ENCODE measurements at places on chromosomes 12 and 14.

DNA sequence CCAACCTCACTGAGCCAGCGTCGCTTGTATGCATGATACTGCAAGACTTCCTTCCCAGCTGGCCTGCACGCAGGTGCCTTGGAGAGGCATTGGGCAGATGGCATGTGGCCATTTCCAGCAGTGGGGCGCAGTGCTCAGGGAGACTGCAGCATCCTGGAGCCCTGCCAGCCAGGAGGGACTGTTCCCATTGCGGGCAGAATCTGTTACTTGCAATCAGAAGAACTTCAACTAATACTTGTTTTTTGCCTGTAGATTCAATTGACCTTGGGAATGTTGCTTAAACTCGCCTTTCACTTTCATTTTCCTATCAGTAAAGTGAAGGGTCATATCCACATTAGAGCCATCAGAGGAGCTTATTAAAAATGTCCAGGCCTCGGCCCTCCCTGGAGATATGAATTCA is 29.8 kb downstream of the ANKRD9 start:
- DNase-seq: no peak

- peak; percentile 43 for DNase-seq
Observed at GRCh38 chr14:91114079-91115065, 499 bp downstream of the DGLUCY start.

DNA sequence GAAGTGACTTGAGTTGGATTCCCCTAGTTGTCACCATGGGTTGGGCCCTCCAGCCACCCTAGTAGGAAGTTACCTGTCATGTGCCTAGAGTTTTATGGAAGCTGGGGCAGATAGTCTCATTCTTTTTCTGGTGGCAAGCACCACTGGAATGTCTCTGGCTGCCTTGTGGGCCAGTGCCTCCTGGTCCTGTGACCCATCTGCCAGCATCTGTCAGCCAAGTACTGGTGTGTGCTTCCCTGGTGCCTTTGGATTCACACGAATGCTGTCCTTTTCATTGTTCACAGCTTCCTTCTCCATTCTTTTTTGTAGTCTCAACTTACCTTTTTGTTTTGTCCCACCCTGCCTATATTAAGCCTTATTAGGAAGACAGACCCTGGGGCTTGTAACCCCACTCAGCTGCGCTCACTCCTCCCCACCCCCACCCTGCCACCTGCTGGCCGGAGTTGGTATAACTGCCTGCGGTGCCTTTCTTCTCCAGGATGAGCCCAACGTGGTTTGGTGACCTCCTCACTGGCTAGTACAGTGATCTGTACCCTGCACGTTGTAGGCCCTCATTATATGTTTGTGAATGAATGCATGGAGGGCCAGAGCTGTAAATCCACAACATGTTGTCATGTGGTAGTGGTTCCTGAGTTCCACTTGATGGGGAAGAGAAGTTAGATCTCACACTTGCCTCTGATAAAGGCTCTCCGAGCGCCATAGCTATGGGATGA is 125.7 kb downstream of the TSPAN9 start:
- peak; percentile 34 for DNase-seq

DNA sequence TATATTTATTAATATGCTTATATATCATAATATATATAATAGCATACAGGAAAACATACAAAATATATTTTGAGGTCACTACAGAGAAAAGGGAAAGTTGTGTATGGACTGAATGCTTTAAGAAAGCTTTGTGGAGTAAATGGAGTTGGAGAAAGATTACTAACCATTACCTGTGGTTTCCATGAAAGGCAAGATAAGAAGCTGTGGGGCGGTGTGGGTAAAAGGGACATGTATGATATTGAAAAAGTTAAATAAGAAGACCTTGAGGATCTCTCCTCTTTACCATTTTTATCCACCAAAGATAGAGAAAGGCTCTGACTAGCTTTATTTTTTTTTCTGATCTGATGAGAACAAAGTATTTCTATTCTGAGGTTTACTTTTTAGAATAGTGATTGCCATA is 404.4 kb downstream of the TRHDE start:
- DNase-seq: no peak

DNA sequence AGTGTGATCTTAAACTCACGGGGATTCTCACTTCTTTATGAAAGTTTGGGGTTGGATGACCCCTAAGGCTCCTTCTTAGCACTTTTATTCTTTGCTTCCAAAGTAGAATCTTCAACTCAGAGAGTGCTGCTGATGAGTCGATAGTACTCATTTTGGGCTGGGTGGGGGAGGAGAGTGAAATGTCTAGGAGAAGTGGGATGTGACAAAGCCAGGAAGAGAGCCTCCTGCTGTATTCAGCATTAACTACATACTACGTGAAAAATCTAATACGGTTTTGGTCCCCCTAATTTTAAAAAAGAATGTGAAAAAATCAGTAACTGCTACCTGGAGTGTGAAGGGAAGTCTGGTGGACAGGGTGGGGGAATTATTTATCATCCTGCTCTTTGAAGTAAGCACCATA is 148.3 kb downstream of the SAMD4A start:
- DNase-seq: peak; percentile 53

DNA sequence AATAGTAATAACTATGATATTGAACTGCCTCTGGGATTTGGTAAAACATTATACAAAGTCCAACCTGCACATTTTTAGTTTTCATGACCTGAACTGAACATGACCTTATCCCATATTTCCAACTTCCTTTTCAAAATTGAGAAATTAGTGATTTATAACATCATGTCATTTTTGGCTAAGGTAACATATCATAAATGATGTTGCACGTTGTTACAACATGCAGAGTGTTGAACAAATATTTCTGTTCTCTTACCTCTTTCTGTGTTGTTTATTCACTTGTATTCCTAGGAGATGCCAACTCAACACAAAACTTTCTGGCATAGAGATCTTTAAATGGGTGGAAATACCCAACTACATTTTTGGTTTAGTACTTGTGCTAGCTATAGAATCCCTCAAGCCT is 496.0 kb downstream of the SLC6A15 start:
- no peak for DNase-seq

- peak; percentile 77 for DNase-seq
Observed at GRCh38 chr14:95519699-95520098, 3.2 kb upstream of the SYNE3 start.

DNA sequence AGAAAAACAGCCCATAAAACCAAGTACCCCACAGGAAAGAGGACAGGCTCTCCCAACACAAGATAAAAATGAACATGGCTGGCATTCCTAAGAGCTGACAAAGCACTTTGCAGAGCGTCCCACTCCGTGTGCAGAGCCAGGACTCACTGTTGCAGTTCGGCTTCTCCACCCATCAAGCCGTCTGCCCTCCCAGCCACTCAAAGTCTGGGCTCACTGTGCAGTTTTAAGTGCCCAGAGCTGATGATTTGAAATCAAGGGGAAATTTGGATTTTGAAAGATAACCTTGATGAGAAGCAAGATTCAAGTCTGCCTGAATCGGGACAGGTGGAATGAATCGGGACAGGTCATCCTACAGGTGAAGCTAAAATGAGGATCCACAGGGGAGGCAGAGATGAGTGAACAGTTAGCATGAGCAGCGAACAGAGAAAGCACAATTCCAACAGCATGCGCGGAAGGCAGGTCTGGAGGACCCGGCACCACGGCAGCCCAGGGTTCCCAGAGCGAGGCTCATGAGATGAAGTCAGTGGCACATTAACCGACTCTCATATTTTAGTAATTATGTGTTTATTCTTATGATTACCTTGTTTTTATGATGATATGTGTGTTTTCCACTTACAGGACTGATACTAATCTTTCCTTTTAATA is 39.8 kb upstream of the GPR68 start:
- DNase-seq: peak; percentile 71

- no peak for DNase-seq
Observed at GRCh38 chr12:130141901-130142683, 20.2 kb upstream of the FZD10 start.

GRCh38 chr14:92641306-92641705 is 107.1 kb downstream of the LGMN start:
- DNase-seq: no peak

DNA sequence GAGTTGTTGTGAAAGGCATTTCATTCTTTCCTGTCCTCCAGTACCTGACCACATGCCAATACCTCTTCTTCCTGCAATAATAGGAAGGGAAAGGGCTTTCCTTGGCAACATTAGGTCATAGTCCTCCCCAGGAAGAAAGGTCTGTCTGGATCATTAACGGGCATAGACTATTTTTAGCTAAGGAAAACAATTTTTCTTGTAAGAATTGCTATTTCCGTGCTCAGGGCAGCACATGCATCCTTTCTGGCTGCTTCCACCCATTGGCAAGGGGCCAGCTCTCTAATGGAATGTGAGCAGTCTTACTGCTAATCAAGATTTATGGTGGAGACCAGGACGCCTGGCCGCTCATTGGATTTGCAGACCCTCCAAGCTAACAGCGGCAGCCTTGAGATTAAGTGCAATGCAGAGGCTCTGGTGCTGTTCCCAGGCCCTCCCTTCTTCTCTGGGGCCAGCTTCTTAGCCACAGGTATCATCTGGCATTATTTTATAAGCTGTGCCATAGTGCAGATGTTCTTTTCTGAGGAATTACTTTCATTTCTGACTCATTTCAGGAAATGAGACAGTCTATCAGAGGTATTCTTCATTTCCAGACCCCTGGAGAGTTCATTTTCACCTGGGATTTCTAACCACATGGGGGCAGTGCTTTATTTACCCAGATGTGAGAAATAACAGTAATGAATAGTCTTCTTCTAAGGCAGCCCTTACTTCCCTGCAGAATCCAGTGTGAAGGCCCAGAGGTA is 52.9 kb downstream of the ANO6 start:
- DNase-seq: peak; percentile 82

DNA sequence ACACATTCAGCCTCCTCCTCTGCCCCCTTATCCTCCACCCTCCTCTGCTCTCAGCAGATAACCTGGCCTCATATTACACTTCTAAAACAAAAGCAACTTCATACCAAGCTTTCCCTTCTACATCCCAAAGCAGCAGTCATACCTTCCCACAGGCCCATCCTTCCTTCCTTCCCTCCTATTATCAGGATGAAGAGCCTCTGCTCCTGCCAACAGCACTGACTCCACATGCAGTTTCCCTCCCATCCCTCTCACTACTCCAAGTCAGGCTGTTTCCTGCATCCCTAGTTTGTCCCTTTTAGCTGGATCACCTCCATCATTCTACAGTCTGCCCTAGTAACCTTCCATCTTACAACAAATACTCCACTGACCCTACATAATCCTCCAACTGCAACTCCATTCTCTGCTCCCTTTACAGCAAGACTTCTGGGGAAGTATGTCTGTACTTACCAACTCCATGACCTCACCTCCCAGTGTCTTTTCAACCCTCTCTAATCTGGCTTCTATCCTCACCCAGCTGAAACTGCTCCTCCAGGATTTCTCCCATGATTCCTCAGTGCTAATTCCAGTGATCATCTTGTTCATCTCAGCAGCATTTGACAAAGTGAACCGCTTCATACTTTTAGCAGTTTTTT is 4.9 kb upstream of the YEATS4 start:
- DNase-seq: no peak

- DNase-seq: peak; percentile 50
Observed at GRCh38 chr12:47080725-47081502, 1.2 kb upstream of the AMIGO2 start.

DNA sequence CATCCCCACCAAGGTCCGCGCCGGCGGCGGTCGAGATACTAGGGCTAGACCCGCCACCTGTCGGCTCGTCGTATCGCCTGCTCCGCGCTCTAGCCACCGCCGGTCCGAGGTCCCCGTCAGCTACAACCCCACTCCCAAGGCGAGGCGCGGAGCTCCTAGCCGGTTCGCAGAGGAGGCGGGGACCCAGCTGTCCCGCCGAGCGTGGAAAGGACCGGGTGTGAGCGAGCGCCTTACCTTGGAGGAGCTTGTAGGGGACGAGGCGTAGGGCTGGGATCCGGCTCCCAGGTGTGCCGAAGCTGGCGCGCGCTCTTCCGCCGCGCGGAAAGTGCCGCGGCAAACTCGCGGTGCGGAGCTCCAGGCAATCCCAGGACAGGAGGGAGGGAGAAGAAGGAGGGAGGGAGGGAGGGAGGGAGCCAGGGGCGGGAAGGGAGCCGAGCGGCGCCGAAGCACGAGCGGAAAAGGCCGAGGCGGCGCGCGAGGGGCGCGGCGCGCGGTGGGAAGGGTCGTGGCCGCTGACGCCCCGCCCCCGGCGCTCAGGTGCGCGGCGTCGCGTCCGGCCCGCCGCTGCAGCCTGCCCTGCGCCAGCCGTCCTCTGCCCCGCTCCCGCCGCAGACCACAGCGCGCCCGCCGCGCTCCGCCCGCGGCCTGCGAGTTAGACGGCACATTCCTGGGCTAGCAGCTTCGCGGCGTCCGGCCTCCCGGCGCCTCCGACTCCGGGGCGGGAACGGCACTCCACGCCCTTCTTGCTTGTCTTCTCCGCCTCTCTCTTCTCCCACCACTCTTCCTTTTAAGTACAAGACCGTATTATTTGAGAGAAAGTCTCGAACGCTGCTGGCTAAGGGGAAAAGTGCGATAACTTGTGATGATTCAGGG is at the start of gene PAWR:
TSS of gene PAWR (minus strand) at position 327 of the 873 bp plus-strand sequence. CDS start 720 bp downstream, outside the sequence.
- peak; percentile 93 for DNase-seq

- peak; percentile 71 for DNase-seq
Observed at GRCh38 chr12:117212563-117213190, 22.4 kb upstream of the FBXO21 start.

GRCh38 chr14:54754623-54755386 is 147.8 kb downstream of the GCH1 start:
- DNase-seq: no peak

DNA sequence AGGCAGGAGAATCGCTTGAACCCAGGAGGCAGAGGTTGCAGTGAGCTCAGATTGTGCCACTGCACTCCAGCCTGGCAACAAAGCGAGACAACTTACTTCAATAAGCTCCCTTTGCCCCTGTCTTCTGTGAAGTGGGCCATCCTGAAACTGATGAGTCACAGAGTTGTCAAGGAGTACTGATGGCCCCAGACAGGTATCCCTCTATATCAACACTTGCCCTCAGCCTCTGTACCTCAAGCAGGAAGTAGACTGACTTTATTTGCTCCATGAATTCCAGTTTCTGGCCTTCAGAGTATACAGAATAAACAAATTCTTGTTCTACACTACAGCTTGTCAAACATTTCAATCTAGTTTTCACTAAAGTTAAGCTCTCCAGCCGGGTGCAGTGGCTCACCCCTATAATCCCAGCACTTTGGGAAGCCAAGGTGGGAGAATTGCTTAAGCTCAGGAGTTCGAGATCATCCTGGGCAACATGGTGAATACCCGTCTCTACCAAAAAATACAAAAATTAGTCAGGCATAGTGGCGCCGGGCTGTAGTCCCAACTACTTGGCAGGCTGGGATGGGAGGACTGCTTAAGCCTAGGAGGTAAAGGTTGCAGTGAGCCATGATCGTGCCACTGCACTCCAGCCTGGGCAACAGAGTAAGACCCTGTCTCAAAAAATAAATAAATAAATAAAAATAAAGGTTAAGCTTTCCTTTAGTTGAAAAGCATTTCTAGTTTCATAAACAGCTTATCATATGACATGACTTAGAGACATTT is 16.4 kb upstream of the LRP10 start:
- DNase-seq: no peak

- DNase-seq: no peak
Observed at GRCh38 chr12:3046441-3047200, 30.6 kb upstream of the TSPAN9 start.

DNA sequence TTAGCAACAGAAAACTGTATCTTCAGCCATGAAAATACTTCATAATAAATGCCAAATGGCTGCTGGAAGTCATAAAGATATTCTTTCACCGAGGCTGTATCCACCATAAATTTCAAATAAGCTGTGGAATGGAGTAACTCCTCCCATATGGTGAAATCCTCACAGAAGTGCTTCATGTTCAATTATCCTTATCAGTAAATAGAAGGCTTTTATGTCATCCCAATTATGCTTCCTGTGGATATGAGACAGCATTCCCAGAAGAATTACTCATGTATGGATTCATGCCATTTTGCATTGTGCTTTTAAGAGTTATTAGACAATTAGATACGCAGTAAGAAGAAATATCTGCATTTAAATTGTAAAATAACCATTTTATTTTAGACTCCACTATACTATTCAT is 99.0 kb downstream of the RTN1 start:
- peak; percentile 8 for DNase-seq
